Left renal cortex interstitium (tissue), 4 donors: ENCODE measurements at places on chromosomes 5 and 9.

- DNase-seq: no peak
These were observed 16.6 kb downstream of the LHFPL2 start for GRCh38 chr5:78631931-78632330.

DNA sequence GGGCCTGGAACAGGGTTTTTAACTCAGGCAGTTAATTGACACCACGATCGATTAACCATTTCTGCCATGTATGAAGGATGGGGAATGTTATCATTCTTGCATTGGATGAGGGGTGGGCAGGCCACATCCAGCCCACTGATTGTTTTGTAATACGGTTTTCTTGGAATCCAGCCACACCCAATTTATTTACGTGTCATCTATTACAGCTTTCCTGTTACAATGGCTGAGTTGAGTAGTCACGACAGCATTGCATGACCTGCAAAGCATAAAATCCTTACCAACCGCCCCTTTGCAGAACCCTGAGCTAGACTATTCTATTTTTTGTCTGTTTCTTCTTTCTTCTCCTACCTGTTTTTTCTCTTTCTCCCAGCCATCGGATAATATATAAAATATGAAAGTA, 122.0 kb upstream of the STC2 start:
- no peak for DNase-seq

- DNase-seq: no peak
These were observed 134.0 kb downstream of the DMRT2 start for GRCh38 chr9:1184146-1184545.

GRCh38 chr9:135030566-135031226, 56.8 kb upstream of the OLFM1 start:
- no peak for DNase-seq

- DNase-seq: no peak
These were observed 60.6 kb upstream of the AFAP1L1 start for GRCh38 chr5:149210968-149211490.

DNA sequence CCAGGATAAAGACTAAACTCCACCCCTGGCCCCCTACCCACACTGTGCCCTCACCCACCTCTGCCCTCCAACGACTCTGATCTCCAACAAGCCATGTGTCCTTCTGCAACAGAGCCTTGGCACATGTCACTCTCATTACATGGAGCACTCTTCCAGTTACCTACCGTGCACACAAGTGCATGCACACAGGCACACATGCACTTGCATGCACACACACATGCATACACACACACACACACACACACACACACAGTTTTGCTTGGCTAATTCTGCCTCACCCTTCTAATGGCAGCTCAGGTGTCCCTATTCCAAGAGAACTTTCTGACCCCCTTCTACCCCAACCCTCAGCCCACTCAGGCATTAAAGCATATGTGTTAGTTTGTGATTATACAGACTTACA, 19.6 kb downstream of the GALNT10 start:
- DNase-seq: no peak

- no peak for DNase-seq
These were observed 1.1 kb downstream of the TESK1 start for GRCh38 chr9:35606138-35606504.

GRCh38 chr5:175819090-175819425, 52.3 kb upstream of the CPLX2 start:
- no peak for DNase-seq

DNA sequence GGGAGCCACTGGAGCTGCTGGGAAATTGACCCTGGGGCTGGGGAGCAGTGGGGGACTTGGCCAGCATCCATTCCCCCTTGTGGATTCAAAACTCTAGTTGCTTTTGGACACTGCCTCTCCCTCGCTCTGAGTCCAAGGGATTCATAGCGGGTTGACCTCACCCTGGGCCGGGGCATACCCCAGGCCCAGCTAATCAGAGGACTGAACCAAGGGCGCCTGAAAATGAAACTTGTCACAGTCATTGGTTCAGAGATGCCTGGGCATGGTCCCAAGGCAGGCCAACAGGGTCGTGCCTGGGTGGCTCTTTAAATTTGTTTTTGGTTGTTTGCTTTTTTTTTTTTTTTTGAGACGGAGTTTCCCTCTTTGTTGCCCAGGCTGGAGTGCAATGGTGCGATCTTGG, 22.6 kb downstream of the STK10 start:
- no peak for DNase-seq
